Psoas muscle (tissue), 8 donors: ENCODE measurements at places on chromosomes 3 and 15. TPM values are rescaled to one million over a fixed set of nuclear protein-coding genes. Genes with fewer than 3 reads are reported as not detected.

TMEM42 gene
- total RNA-seq = 8.9 TPM

RPUSD3 gene
- total RNA-seq = 47.5 TPM

- H3K27me3 ChIP-seq = peaks cover 2% of the 10 kb centered on the region
- no peak overlapping the region for H3K4me3 ChIP-seq
- H3K36me3 ChIP-seq = no peaks in the 10 kb centered on the region
- H3K27ac ChIP-seq = no peak overlapping the region
Observed at GRCh38 chr15:32668942-32669341, 27.4 kb downstream of the SCG5 start.

GRCh38 chr15:75021341-75021740 is 2.0 kb upstream of the PPCDC start:
- H3K4me3 ChIP-seq = no peak overlapping the region
- no peaks in the 10 kb centered on the region for H3K27me3 ChIP-seq
- peaks cover 7% of the 10 kb centered on the region for H3K36me3 ChIP-seq
- no peak overlapping the region for H3K27ac ChIP-seq

SLCO2A1 gene
- total RNA-seq = 4.6 TPM

DNA sequence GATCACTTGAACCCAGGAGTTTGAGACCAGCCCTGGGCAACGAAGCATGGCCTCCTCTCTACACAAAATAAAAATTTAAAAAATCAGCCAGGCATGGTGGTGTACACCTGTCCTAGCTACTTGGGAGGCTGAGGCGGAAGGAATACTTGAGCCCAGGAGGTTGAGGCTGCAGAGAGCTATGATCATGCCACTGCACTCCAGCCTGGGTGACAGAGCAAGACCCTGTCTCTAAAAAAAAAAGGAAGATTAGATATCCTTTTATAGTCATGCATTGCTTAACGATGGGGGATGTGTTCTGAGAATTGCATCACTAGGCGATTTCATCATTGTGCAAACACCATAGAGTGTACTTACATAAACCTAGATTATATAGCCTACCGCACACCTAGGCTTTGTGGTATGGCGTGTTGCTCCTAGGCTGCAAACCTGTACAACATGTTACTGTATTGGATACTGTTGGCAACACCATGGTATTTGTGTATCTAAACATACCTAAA is 12.6 kb downstream of the ALAS1 start:
- H3K27me3 ChIP-seq = no peaks in the 10 kb centered on the region
- no peak overlapping the region for H3K27ac ChIP-seq
- H3K4me1 ChIP-seq = peaks cover 1% of the 10 kb centered on the region
- peaks cover 100% of the 10 kb centered on the region for H3K36me3 ChIP-seq
- no peak for DNase-seq

GRCh38 chr3:144775551-144775950 is 803.9 kb downstream of the DIPK2A start:
- DNase-seq = no peak
- H3K4me1 ChIP-seq = peaks cover 17% of the 10 kb centered on the region
- no peaks in the 10 kb centered on the region for H3K36me3 ChIP-seq

- DNase-seq = no peak
- no peaks in the 10 kb centered on the region for H3K27me3 ChIP-seq
- no peak overlapping the region for H3K27ac ChIP-seq
- H3K4me3 ChIP-seq = no peak overlapping the region
- no peaks in the 10 kb centered on the region for H3K4me1 ChIP-seq
Observed at GRCh38 chr3:169327546-169328356, 335.8 kb downstream of the MECOM start.

SUCNR1 gene
- not detected for total RNA-seq

GRM2 gene
- total RNA-seq = 0.32 TPM

PRKAR2A gene
- 102 TPM for total RNA-seq

SACM1L gene
- 18.1 TPM for total RNA-seq

SLC51B gene
- total RNA-seq = not detected

DNA sequence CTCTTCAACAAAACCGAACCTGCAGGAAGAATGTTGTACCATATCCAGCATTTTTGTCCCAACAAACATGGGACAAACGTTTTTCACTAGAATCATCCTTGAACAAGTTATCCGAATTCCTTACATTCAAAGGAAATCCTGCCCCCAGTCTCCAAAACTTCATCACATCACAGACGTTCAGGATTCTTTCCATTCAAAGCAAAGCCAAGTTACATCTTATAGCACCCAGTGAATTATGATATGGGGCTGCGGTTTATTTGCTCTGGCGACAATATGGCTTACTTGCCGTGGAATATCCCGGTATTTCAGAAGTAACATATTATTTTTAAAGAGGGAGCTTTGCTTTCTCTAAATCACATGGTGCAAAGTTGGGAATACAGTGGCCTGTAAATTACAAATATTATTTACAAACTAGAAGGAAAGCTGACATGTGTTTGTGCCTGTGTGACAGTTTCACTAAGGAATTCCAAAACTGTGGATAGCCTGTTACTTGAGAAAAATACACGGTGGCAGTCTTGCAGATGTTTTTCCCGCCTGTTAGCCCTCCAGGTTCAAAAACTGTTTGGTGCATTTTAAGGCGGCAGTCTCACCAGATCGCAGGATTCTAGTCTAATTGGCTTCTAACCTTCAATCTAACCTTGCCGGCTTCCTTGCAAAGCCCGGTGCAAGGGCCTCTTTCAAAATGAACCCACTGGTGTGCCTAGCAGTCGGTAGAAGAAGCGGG is 736 bp upstream of the MBNL1 start:
- peak overlapping the region; percentile 91 for H3K4me3 ChIP-seq
- DNase-seq = no peak
- peaks cover 28% of the 10 kb centered on the region for H3K4me1 ChIP-seq
- H3K27ac ChIP-seq = peak overlapping the region; percentile 99
- no peaks in the 10 kb centered on the region for H3K36me3 ChIP-seq
- no peaks in the 10 kb centered on the region for H3K27me3 ChIP-seq

DNA sequence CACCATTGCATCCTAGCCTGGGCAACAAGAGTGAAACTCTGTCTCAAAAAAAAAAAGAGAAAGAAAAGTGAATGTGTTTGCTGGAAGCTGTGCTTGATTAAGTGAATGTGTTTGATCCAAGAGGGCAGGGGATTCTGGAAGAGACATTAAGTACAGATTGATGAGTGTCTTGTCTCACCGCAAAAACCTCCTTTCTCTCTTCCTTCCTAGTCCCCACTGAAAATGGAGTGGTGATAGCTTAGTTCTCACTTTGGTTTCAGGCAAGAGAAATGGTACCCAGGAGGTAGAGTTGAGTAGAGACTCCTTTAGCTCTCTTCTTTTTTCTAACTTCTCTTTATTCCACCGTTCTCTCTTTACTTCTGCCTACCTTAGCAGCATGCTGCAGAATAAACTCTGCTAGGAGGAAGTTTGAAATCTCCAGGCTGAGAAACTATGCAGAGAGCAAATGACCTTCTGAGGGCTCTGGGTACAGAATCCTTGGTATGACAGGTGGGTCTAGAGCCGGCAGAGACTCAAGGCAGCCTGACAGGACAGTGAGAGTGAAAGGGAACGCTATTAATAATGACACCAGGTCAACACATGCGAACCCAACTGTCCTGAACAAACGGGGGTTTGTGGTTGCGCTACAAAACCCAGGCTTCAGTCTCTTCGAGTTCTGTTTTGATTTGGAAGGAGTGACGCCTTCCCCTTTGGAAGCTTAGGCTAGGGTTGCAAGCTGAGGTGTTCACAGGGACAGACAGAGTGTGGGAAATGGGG is 74.9 kb downstream of the SMAD3 start:
- DNase-seq = no peak
- H3K4me1 ChIP-seq = peaks cover 97% of the 10 kb centered on the region
- no peak overlapping the region for H3K4me3 ChIP-seq
- no peaks in the 10 kb centered on the region for H3K36me3 ChIP-seq
- peak overlapping the region; percentile 87 for H3K27ac ChIP-seq
- no peaks in the 10 kb centered on the region for H3K27me3 ChIP-seq

DNA sequence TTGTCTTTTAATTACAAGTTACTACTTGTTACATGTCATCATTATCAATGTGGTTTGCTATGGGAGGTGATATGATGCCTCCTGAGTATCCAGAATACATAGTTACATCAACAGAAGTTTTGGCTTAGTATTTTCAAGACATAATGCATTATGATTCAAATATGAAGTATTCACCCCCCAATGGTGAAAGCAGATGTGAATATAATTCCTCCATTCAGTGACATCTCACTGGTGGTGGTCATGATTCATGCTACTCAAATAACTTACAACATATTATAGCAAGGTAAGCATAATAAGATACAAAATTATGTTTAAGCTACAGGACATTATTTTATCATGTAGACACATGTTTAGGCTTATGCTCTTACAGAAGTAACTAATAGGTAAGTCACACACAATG is 34.9 kb upstream of the TTBK2 start:
- H3K36me3 ChIP-seq = peaks cover 99% of the 10 kb centered on the region
- no peaks in the 10 kb centered on the region for H3K4me1 ChIP-seq
- H3K27ac ChIP-seq = no peak overlapping the region
- H3K4me3 ChIP-seq = no peak overlapping the region
- DNase-seq = no peak

CRYBG3 gene
- 36.9 TPM for total RNA-seq

GRCh38 chr15:51768018-51768417 is 16.6 kb downstream of the TMOD2 start:
- H3K4me3 ChIP-seq = no peak overlapping the region
- H3K36me3 ChIP-seq = peaks cover 20% of the 10 kb centered on the region
- no peak for DNase-seq
- no peaks in the 10 kb centered on the region for H3K4me1 ChIP-seq

CPLX3 gene
- not detected for total RNA-seq

SIAH2 gene
- 10.7 TPM for total RNA-seq

GRCh38 chr3:145906301-145906700 is 254.7 kb downstream of the PLOD2 start:
- H3K4me1 ChIP-seq = no peaks in the 10 kb centered on the region
- no peaks in the 10 kb centered on the region for H3K36me3 ChIP-seq
- H3K4me3 ChIP-seq = no peak overlapping the region
- no peaks in the 10 kb centered on the region for H3K27me3 ChIP-seq

TAGLN3 gene
- not detected for total RNA-seq

DNA sequence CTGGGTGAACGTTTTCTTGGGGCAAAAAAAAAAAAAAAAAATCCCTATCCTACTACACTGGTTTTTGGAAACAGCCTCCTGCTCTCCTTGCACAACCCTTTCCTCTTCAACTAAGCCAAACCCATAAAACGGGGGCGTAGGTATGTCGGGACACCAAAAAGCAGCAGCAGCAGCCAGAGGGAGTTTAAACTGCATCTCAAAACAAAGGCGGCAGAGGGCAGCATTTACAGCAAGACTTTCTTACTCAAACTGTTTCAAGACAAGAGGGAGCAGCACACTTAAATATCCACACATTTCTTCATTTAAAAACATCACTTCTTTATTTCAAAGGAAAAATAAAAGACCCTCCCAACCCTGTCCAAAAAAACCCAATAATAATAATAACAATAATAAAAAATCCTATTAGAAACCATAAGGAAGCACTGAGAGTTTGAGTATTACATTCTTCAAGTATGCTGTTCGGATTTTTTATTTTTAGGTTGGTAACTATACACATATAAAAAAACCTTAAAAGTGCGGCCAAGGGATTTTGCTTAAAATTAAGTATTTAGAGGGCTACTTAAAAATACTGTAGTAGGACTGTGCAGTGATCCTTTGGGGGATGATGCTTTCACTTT is 43.9 kb upstream of the PLXND1 start:
- H3K27ac ChIP-seq = no peak overlapping the region
- peaks cover 44% of the 10 kb centered on the region for H3K4me1 ChIP-seq
- no peak overlapping the region for H3K4me3 ChIP-seq

GRCh38 chr3:191169566-191169965 is 29.5 kb upstream of the OSTN start:
- no peaks in the 10 kb centered on the region for H3K27me3 ChIP-seq
- no peaks in the 10 kb centered on the region for H3K4me1 ChIP-seq
- H3K4me3 ChIP-seq = no peak overlapping the region
- H3K36me3 ChIP-seq = no peaks in the 10 kb centered on the region
- DNase-seq = no peak

DNA sequence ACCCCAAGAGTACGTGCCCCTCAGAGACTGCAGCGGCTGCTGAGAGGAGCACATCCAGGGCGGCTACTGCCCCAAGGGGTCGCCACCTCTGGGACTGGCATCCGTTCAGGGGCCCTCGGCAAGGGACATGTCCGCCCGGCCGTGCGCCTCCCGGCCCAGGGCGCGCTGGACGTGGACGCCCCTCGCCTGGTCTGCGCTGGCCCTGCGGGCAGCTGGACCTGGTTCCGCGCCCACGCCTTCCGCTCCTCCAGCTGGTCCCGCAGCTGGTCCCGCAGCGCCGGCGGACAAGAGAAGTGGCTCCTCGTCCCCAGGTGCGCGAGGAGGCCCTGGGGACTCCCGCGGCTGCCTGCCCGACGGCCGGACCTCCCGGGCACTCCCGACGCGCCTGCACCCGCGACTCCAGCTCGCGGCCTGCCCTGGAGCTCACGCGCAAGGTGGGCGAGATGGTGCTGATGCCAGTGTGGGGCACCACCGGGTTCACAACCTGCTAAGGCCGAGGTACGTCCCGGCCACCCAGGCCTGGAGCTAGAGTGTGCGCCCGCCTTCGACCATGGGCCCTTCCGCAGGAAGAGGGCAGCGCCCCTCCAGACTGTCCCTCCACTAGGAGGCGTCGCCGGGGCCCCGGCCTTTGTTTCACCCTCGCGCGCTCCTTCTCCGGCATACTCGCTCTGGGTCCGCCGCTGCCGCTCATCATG is 14.4 kb upstream of the GP9 start:
- H3K36me3 ChIP-seq = no peaks in the 10 kb centered on the region
- H3K27ac ChIP-seq = no peak overlapping the region

GRCh38 chr15:80730387-80730786 is 35.3 kb downstream of the ABHD17C start:
- H3K36me3 ChIP-seq = no peaks in the 10 kb centered on the region
- peaks cover 9% of the 10 kb centered on the region for H3K4me1 ChIP-seq
- no peak overlapping the region for H3K4me3 ChIP-seq
- no peak for DNase-seq
- no peak overlapping the region for H3K27ac ChIP-seq

DNA sequence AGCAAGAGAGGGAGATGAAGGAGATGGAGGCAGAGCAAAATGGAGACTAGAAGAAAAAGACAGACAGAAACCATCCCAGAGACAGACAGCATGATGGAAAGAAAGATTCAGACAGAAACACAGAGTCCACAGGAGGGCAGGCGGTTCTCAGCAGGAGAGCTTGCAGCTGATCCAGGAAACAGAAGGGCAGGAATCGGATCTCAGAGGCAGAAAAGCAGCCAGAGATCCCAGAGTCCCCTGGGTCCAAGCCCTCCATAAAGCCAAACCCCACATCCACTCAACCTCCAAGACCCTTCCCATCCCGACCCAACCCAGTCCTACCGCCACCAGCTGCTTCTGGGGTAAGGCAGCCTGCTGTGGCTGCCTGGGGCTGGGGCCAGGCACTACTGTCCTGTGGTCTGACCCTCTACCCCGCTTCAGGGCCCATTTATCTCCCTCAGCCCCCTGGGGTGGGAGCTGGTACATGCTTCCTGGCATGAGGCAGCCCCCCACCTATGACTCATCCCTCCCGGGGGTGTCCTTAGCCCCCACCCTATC is at the start of gene UCN2:
UCN2 (minus strand) TSS at position 400 of the 537 bp plus-strand sequence. CDS start 657 bp downstream, outside the sequence.
- no peak for DNase-seq
- peaks cover 23% of the 10 kb centered on the region for H3K4me1 ChIP-seq
- no peaks in the 10 kb centered on the region for H3K36me3 ChIP-seq
- no peak within 1 kb of the TSS for H3K4me3 ChIP-seq
- no peaks in the 10 kb centered on the region for H3K27me3 ChIP-seq
- H3K27ac ChIP-seq = no peak within 1 kb of the TSS
